ENCODE measurements at places on chromosomes 12 and 14.
A peak's percentile ranks its signal among the peaks of the same experiment; 100 is the strongest.

DNA sequence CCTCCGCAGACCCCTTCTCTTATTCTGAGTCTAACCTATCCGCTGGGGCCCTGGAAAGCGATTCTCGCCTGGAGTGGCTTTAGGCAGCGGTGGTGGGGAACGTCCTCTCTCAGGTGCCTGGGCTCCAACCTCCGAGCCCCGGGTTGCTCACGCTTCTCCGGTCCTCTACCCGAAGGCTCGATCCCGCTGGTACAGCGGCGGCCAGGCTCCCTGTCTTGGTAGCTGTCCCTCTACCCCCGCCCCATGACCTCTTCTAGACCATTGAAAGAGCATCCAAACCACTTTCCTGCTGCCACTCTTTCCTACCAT, 505 bp upstream of the HEBP1 start:
- DNase-seq = peak; percentile 52

GRCh38 chr14:29900609-29901350, 26.9 kb downstream of the PRKD1 start:
- no peak for DNase-seq

DNA sequence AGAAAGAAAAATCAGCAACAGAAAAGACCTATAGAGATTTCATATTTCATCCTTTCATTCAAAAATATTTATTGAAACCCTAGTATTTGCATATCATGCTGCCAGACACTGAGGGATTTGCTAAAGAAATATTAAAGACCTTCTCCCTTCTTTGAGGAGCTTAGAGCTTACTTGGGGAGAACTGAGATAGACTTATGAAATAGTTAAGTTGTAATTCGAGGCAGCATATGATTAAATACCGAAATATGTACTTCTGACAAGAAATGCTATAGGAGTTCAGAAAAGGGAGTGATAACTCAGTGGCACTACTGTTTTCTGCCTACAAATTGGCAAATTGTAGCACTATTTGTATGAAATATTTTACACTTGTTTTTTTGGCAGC, 59.1 kb downstream of the PLXNC1 start:
- no peak for DNase-seq

DNA sequence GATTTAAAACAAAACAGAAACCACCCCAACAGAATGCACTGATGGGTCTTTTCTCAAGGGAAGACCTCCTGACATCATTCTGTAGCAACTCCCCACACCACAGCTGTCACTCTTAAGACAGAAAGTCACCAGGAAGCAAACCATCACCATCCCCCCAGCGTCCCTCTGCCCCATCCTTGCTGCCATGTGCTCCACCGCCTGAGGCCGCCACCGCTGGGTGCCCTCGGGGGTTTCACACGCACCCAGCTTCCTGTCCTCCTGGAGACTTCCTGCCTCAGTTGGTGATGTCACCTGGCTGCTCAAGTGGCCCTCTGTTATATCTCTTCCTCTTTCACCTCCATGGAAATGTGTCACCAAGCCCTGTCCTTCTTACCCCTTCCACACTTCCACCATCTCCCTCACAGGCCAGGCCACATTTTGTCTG, 71.4 kb upstream of the GPR68 start:
- DNase-seq = peak; percentile 35

- DNase-seq = no peak
Measured at GRCh38 chr14:39766397-39767000, 334.3 kb upstream of the FBXO33 start.

GRCh38 chr14:53151523-53152183, 1.5 kb downstream of the DDHD1 start:
- DNase-seq = peak; percentile 72
